Mammary epithelial cell (primary cell): ENCODE measurements at places on chromosomes 4 and X.

- DNase-seq, result no peak
Observed at GRCh38 chr4:128234836-128235235, 52.8 kb downstream of the PGRMC2 start.

DNA sequence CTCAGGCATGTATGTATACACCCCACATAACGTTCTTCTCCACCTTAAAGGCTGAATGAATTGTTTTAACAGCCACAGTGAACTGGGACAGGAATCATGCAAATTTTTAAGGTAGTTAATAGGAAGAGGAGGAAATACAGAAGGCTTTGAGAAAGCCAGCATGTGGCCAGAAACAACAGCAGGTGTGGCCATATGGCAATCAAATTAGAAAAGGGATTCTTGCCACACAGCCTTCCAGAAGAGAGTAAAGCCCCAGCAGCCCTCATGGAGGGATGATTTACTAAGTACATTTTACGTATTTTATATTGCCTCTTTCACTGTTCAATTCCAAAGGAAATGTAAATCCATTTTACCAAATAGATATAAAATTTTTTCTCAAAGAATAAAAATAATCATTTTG is 792.2 kb downstream of the ADGRL3 start:
- no peak for DNase-seq

DNA sequence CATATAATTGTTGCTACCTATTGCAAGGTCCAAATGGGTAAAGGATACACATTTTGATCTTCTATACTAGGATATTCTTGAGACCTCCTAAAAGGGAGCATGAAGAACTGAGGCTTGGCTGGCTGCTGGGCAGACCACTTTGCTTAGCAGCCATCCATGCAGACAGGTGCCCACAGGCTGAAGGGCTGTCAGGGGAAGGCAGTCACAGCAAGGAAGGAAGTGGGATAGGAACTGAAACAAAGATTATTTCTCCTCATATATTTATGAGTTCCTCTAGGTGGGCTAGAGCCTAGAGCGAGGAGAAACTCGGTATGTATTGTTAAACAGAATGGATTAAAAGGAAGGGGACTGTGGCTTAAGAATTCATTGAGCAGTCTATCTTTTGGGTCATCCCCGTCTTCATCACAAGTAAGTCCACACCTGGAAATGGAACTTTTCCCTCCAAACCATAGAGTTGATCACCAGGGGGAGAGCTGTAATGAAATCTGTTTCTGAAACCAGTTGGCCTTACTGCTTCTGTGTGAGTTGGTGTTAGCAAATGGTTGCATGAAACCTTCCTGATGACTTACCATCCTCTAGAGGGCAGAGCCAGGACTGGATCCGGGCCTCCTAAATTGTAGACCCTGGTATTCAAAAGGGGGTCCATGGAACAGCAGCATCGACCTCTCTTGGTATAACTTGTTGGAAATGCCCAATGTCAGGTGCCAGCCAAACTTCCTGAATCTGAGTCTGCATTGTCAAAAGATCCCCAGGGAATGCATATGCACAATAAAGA is 42.3 kb downstream of the AFF2 start:
- no peak for DNase-seq

- DNase-seq, result peak; percentile 36
Observed at GRCh38 chr4:155889031-155889793, 14.3 kb upstream of the TDO2 start.

GRCh38 chr4:77922158-77923094 is 59.8 kb downstream of the MRPL1 start:
- DNase-seq, result no peak

- peak; percentile 78 for DNase-seq
Observed at GRCh38 chrX:41441934-41442823, 5.0 kb upstream of the NYX start.

GRCh38 chr4:48853604-48854394 is 22.9 kb downstream of the OCIAD1 start:
- DNase-seq, result no peak

DNA sequence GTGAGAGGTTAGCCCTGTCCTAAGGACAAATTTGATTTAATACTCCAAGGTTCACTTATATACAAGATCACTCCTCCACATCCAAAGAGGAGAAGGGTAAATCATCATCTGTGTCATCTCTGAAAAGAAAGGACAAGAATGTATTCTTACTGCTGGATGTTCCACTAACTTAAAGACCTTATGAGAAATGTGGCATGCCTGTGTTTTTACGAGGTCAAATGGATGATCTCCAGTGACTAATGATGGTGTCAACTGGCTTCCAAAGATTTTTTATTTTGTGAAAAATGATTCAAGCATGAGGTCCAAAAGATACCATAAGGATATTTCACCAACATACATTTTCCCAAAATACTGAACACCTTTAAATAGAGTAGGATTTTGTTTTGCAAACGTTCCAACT is 143.4 kb downstream of the PTCHD1 start:
- peak; percentile 35 for DNase-seq

GRCh38 chr4:73691759-73692158 is 48.6 kb upstream of the CXCL8 start:
- no peak for DNase-seq

DNA sequence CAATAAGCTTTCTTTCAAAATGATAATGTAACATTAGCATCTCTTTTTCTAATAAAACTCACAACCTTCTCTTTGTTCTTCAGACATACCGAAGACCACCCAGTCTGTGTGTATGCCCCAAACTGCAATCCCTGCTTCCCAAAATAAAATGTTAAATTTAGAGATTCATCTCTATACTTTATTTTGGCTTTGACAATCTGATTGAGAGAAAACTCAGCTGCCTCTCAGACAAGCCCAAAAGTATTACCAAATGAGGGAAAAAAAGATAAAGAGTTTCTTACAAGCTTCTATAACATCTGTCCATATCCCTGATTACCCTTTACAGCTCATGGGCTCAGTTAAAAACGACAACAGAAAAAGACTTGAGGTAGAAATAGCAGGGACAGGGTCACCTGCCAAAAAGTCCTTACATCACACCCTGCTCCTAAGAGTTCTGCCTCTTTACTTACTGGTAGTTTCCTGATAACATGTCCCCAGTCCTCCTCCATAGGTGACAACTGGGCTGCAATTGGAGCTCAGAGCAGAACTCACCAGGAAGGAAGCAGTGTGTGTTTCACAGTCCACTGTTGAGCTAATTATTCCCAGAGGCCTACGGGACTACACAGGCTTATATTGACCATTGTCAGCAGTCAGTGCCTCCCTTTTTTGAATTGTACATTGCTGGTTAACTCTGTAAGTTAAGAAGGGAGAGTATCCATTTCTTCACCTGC is 70.9 kb upstream of the FAM9C start:
- DNase-seq, result no peak

DNA sequence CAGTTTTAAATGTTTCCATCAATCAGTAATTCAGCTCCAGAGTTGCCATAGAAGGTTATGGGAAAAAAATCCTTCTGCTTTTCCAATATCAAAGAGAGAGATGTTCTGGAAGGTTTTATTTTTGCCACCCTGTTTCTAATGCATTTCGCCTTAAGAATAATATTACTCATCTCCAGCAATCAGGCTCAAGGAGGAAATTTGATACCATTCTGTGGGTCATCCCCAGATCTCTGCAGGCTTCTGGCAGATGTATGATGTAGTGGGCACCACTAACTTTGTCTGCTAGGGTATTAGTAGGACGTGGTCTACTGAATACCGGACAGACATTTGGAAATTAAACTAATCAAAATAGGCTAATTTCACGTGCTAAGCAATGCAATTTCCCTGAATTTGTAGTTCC is 645.4 kb upstream of the TENM3 start:
- DNase-seq, result peak; percentile 4

DNA sequence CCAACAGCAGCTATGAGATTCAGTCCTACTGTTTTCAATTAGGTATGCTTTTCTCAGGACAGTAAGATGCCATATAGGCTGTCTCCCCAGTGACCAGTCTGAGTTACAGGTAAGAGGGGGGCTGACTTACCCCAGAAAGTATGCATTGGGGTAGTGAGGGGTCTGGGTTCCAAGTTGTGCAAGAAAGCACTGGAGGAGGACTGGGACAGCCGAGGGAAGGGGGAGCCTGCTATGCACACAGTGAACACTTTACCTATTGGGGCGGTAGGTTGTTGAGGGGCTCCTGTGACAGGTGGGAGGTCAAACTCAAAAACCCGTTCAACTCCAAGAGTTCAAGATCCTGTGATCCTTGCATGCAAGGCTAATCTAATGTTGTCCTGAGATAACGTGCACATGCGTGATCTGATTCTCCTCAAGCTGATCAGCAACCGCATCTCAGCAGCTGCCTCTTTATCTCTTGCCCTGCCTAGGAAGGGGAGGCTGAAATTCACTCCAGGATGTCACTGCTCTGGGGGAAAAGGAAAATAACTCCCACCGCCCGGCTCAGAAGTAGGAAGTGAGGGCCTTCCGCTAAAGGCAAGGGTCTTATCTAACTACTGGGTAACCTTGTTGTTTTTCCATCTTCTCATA is 108.8 kb upstream of the KIT start:
- no peak for DNase-seq

- DNase-seq, result no peak
Observed at GRCh38 chr4:163245044-163245728, 78.5 kb upstream of the NAF1 start.

DNA sequence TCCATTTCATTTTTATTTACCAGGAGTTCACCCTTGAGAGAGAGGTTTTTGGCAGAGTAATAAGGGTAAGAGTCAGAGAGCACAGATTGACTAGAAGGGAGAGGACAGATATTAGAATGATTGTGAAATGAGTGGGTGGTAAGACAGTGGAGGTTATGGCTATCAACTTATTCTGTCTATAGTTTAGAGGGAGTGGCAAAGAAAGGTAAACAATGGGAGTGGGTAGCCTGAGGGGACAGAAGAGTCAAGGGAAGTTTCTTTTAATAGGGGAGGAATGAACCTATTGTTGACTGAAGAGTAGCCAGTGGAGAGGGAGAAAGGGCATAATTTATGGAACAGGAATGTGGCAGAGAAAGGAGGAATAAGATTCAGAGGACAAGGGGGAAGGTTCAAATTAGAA is 186.5 kb upstream of the NRK start:
- no peak for DNase-seq

DNA sequence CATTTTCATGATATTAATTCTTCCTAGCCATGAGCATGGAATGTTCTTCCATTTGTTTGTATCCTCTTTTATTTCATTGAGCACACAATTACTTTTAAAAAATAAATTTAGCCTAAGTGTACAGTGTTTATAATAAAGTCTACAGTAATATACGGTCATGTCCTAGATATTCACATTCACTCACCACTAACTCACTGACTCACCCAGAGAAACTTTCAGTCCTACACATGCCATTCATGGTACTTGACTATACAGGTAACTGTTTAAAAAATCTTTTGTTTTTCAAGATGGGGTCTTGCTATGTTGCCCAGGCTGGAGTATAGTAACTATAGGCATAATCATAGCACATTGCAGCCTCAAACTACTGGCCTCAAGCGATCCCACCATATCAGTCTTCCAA is 348.1 kb downstream of the RAPGEF2 start:
- DNase-seq, result peak; percentile 57

DNA sequence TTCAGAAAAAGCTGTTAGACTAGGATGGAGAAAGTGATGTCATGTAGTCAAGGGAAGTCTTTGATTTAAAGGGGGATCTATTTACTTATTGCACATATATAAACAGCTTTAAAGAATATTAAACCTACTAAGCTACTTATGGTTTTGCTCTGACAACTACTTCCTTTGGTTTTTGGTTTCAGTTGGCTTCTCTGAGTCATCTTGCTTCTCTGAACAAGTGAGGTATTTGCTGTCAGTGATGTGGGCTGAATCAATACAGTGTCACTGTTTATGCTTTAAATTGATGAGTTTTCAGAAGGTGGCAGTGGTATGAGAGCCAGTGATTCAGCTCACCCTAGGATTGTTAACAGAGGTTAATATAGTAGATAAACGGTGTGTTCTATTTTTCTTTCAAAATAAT is 75.1 kb downstream of the CEP44 start:
- DNase-seq, result peak; percentile 88

- DNase-seq, result no peak
Observed at GRCh38 chr4:153089742-153090141, 114.5 kb upstream of the TRIM2 start.

- no peak for DNase-seq
Observed at GRCh38 chrX:116667346-116668134, 204.8 kb upstream of the CT83 start.

DNA sequence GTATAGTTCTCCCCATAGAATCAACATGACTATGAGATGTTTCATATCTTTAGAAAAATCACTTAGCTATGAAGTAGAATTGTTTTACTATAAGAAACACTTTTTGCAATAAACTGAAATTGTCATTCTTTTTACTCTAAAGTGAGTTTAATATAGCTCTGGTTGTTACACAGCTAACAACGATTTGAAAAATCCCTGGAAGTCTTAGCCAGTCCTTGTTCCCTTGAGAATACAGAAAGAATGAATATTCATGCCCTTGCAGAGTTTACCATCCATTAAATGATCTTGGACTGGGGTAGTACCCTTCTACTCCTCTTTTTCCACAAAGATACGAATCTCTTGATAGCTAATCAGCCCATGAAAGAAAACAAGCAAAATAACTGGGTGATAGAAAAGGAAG is 141.8 kb downstream of the JADE1 start:
- DNase-seq, result no peak

DNA sequence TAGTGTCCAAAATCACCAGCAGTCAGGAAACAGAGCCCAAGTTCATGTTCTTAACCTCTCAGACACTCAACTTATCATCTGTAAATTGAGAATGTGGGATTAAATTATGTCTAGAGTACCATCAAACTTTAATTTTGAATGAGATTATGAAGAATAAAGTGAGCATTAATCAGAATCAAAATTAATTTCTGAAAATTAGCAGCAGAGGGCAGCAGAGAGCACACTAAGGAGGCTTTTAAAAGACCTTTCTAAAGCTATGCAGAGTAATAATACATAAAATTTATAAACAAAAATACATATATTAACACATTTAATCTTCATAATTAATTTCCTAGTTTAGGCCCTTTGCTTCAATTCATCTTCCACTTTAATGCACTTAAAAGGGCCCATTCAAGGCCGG is 7.1 kb downstream of the TASL start:
- DNase-seq, result no peak

- peak; percentile 95 for DNase-seq
Observed at GRCh38 chr4:8336412-8337075, 67.0 kb downstream of the HTRA3 start.

DNA sequence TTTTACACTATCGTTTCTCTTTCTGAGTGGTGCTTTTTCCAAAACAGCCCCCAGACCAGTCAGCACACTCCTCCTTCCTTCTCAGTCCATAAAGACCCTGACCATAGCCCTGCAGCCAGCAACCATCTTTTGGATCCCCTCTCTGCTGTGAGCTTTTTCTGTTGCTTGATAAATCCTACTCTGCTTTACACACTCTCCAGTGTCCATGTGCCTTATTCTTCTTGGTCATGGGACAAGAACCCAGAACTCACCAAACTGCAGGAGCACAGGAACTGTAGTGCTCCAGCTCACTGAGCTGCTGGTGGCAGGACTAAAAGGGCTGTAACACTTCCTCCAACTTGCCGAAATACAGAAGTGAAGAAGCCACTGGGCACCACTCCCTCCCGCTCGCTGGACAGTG is 32.5 kb downstream of the COX18 start:
- DNase-seq, result peak; percentile 3

DNA sequence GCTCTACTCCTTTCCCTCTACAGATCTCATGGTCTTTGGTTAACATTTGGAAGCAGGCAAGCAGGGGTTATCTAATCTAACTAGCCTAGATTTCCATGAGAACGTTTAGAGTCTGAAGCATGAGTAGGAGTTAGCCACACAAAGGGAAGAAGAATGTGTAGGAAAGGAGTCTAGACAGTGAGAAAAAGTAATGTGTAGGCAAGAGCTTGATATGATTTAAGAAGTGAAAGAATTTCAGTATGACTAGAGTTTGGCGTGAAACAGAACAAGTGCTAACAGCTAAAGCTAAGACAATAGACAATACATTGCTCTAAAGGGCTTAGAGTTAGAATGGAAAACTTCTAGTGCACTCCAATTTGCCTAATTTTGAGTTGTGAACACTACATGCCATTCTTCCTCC is 10.8 kb downstream of the CXCL8 start:
- no peak for DNase-seq
